EH (cell line): ENCODE measurements at places on chromosomes 13 and 19.

DNA sequence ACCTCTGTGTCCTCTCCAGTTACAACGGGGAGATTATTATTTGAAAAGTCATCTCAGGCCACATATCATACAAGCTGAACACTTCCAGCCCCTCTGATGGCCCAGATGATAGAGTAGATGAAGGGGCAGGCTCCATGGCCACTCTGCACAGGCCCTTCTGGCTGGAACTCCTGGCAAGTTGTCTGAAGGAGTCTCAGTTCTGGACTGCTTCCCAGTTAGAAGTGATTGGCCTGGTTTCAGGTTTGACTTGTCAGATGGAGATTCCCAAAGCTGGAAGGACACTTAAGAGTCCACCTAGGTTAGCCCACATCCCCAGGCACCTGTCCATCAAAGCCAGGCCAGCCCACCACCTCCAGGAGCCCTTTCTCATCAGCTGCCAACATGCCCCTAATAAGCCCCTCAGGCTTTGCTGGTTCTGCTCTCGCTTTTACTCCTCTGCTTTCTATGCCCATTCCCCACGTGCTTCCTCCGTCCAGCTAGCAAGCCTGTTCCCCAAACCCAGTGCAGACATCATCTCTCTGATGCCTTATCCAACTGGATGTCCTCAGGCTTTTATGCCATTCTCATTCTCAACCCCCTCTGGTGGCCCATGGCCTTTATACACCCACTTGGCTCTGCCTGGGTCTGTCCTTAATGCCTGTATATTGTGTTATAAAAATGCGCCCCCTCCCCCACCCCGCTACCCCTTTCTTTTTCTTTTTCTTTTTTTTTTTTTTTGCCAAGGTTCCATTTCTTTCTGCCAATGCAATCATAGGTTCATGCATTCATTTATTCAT is 56.5 kb downstream of the HSPH1 start:
- DNase-seq = peak; percentile 20

GRCh38 chr19:51751655-51752054 is at the start of gene FPR1:
TSS of gene FPR1 (minus strand) at chr19:51751878. CDS start at chr19:51746994, 4,884 bp downstream.
- DNase-seq = no peak

GRCh38 chr19:2260341-2260805 is 4.2 kb upstream of the JSRP1 start:
- peak; percentile 40 for DNase-seq

GRCh38 chr13:62087124-62087523 is 671.5 kb upstream of the PCDH20 start:
- no peak for DNase-seq

DNA sequence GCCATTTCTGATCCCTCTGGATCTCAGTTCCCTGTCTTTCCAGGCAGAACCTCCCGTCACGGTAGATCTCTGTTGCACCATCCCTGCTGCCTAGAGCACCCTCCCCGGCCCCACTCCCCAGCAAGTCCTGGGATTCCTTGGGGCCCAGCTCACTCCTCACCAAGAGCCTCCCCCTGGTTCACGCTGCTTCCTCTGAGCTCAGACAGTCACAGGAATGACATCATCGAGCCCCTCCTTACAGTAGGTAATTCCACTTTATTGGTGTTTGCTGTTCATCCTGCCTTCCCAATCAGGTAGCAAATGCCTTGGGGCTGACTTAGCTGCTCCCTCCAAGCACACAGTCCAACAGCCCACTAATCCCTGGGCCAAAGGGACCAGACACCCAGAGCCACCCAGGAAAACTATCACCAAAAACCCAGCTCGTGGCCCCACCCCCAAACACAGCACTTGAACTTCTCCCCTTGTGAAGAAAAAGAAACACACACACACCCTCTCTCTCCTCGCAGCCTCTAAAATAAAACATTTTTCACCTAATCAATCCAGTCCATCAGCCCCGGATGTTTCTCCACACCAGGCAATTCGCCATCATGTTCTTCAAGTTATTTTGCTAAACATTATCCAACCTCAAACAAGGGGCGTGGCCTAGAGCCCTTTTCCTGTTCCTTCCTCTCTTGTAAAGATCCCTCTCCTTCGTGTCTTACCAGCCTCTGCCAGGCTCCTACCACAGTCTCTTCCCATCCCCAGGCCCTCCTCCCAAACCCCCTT is 2.5 kb downstream of the NAPA start:
- peak; percentile 68 for DNase-seq

- peak; percentile 20 for DNase-seq
Measured at GRCh38 chr19:10093295-10094186, 7.4 kb downstream of the SHFL start.

DNA sequence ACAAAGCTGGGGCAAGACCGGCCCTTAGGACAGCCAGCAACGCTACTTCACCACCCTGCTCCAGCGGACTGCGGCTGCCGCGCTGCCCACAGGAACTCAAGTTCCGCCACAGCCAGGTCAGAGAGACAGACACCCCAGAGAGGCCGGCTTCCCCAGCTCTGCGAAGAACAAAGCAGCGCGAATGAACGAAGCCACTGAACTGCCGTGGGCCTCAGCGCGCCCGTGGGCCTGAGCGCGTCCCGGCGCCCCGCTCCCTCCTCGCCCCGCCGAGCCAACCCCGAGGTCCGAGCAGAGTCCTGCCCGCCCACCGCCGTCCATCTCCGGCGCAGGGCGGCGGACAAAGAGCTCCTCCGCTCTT is 158.4 kb downstream of the RNF17 start:
- DNase-seq = peak; percentile 49

GRCh38 chr13:81048026-81048461 is 707.1 kb upstream of the SPRY2 start:
- DNase-seq = no peak

- no peak for DNase-seq
Measured at GRCh38 chr13:106089261-106089980, 446.0 kb downstream of the EFNB2 start.

DNA sequence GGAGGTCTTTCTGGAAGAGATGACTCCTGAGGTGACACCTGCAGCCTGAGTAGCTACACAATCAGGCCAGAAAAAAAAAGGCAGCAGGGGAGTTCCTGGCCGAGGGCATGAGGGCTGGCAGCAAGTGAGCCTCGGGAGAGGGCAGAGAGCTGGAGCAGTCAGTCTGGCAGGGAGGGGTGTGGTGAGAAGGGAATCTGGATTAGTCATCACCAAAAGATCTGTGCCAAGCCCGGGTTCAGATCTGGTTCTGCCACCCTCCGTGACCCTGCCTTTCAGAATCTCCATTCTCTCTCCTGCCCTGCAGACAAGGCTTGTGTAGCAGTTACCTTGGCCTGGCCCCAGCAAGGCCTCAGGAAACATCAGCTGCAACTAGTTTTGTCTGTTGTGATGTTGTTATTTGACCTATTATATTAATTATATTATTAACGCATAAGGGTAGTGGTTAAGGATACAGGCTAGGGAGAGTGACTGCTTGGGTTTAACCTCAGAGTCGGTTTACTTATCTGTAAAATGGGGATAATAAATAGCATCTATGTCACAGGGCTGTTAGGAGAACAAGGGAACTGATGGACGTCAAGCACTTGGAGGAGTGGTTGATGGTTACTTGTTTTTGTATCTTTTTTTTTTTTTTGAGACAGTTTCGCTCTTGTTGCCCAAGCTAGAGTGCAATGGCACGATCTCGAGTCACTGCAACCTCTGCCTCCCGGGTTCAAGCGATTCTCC is 2.7 kb upstream of the CAPNS1 start:
- peak; percentile 80 for DNase-seq

- peak; percentile 78 for DNase-seq
Measured at GRCh38 chr19:10852098-10852800, 4.0 kb downstream of the C19orf38 start.

DNA sequence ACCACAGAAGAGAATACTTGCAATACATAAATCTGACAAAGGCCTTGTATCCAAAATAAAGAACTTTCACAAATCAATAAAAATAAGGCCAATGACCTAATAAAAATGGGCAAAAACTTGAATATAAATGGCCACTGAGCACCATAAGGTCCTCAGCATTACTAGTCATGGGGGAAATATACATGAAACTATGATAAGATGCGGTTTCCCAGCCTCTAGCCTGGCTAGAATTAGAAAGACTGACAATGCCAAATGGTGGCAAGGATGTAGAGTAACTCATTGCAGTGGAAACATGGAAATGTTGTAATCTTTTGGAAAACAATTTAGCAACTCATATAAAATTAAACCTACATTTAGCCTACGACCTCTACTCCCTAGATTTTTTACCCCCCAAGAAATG is 227.1 kb downstream of the GGACT start:
- peak; percentile 75 for DNase-seq

GRCh38 chr13:79194272-79194671 is 211.8 kb downstream of the RBM26 start:
- no peak for DNase-seq
